H4 (cell line): ENCODE measurements at places on chromosomes 3 and 15. TPM values are rescaled to one million over a fixed set of nuclear protein-coding genes. Genes with fewer than 3 reads are reported as not detected.

Gene RBP2
- total RNA-seq, result not detected in 2 replicates

Gene EPHB1
- total RNA-seq, result 0.29 and 1.2 TPM in 2 replicates

Gene LIPH
- total RNA-seq, result 1.0 and 1.5 TPM in 2 replicates

Gene ADAM10
- total RNA-seq, result 37.4 and 58.3 TPM in 2 replicates

Gene AGBL1
- total RNA-seq, result not detected in 2 replicates

Gene FAM81A
- 3.9 and 5.6 TPM in 2 replicates for total RNA-seq

Gene FGF7
- 3.6 and 8.2 TPM in 2 replicates for total RNA-seq

Gene TTBK2
- 4.6 and 5.0 TPM in 2 replicates for total RNA-seq
